Fibroblast of upper back skin (primary cell): ENCODE measurements at places on chromosomes 12 and 14.

DNA sequence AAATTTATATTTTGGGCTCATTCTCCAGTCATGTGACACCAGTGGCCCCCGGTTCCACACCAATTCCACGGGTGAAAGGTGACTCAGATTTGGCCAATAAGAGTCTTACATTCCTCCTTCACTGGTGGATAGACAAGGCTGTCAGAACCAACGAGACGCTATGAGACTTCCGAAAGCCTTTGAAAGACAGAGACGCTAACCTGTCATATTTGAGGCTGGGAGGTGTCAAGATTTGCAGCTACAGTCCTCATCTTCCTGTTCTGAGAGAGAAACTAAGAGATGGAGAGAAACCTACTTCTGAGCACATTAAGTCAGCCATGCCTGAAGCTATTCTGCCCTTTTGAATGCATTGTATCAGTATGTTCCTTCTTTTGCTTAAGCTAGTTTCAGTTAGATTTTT, 171.2 kb downstream of the FLRT2 start:
- no peak for DNase-seq

GRCh38 chr12:4145990-4146859, 127.3 kb upstream of the CCND2 start:
- no peak for DNase-seq

- no peak for DNase-seq
These were observed 892.9 kb upstream of the USP15 start for GRCh38 chr12:61367281-61367785.

DNA sequence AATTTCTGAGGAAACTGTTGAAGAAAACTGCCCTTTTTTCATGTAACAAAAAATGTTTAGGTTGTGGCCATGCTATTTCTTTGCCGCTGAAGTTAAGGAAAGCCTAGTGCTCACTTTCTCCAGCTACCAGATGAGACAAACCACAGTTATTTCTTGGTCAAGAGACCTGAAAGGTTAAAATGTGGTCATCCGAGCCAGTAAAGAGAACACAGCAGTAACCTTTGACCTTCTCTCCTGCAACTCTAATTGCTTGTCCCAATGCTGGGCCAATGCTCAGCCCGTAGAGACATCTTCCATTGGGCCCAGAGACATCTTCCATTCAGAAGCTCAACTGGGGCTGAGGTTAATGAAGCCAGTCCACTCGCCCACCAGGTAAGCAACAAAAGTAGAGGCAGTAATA, 109.8 kb upstream of the CPSF6 start:
- no peak for DNase-seq

DNA sequence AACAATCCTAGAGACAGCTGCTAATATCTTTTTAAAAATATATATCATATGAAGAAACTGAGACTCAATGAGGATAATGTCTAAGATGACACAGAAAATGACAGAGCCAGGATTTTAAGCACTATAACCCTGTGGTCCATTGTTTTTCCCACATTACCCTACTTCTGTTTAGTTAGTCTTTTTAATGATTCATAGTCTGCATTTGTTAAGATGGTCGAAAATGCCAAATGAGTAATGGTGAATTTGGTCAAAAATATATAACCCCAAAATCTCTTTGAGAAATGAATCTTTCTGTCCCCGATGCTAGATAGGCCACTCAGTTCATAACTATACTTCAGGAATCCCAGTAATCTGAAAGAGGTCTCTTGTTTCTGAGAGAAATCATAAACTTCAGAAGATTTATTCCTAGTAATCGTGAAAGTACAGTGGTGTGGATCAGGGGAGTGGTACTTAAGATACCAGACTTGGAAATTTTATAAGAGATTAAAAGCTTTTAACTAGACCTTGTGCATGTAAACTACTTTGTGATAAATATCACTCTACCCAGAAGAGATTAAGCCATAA, 10.8 kb downstream of the RTRAF start:
- DNase-seq, result peak; percentile 58

GRCh38 chr14:94924189-94924588, 154.3 kb upstream of the GSC start:
- DNase-seq, result no peak

DNA sequence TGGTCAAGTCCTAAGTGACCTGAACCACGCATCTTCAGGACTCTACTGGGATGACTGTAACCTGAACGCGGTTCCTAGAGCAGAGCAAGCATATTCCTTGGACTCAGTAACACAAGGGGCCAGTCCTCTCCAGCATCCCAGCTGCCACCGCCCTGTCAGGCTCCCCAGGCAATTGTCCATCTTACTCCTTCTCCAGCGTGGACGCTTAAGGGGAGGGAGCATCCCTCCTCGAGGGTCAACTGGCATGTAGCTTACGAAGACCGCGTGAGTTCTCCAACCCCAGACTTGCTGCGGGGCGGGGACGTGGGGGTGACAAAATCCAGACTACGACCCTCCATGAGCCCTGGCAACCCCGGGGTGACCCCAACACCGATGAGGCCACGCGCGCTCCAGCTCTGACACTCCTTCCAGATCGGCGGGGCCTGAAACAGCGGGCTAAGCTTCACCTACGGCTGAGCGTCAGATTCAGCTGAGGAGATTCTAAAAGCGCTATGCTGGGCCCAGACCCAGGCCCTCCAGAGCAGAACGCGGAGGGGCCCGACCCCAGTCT, 846 bp upstream of the MTHFD1 start:
- peak; percentile 9 for DNase-seq

DNA sequence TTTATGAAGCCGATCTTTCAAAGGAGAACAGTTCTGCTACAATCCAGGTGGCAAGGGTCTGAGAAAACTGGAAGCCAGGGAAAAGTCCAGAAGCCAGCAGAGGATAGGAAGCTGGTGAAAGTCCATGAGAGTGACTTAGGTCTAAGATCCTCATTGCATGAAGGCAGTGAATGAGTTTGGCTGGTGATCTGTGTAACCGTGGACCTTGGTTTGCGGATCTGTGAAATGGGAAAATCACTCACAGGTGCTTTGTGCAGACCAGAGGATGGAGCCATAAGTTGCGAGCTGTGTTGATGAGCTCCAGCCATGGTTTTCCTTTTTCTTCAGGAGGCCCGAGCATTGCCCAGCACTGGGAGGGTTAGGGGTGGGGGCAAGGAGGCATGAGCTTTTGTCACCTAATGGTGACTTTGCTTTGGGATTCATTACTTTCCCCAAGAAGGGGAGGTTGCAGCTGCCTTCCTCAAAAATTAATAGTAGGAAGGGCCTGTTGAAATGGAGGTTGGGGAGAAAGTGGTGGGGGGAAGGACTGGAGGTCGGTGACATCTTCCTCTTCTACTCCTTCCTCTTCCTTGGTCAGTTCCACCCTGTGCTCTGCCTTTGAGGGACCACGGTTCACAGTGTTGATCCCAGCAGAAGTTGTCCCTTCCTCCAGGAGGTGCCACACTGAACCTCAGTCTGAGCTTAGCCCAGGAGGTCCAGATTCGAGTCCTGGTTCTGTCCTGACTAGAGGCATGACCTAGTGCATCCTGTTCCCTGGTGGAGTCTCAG, 20.3 kb upstream of the SERPINA6 start:
- no peak for DNase-seq

GRCh38 chr12:88206601-88207000, 64.5 kb downstream of the TMTC3 start:
- peak; percentile 66 for DNase-seq

DNA sequence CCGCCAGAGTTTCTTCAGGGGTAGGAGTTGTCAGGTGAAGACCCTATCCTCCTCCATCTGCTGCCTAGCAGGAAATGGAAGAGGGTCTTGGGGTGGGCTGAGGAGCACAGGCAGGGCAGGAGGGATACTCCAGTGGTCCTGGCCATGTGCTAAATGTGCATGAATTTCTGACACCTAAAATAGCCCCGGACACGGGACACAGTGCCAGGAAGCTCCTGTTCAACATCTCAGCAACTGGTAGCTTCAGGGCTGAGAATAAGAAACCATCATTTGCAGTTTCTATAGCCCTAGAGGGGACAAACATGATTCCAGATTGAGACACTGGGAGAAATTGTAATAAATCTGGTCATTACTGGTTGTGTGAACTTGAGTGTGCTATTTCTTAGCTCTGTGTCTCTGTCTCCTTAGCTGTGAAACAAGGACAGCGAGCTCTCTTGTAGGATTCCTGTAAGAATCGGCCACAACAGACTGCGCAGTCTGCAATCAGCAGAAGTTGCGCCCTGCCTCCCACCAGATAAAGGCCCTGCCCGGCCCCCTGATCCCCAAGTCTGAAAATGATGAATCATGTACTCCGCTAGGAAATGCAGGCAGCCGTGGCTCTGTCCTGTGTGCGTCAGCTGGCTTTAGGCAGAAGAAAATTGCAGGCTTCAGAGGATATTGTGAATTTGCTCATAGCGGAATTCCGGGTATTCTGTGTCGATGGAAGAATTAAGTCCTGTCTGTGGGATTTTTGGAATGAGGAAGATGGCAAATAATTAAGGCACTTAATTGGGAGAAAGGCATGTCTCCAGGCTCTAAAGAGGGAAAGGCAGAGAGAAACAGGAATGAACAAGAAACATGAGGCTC, 35.2 kb upstream of the MEG3 start:
- peak; percentile 64 for DNase-seq

DNA sequence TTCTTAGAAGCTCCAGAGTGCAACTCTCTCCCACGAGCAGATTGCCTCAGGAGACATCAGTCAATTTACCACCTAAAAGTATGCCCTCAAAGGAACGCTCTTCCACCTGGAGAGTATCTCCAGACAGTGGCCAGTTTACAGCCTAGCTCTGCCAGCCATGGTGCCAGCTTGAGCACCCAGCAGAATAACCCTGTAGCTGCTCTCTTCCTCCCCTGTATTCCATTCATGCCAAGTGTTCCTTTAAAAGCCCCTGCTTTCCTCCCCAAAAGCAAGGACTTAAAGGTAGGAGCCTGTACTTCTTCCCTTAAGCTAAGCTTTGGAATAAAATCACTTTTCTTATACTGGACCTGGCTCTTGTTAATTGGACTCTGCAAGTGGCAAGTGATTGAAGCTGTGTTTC, 245.4 kb upstream of the TMEM132C start:
- DNase-seq, result no peak

DNA sequence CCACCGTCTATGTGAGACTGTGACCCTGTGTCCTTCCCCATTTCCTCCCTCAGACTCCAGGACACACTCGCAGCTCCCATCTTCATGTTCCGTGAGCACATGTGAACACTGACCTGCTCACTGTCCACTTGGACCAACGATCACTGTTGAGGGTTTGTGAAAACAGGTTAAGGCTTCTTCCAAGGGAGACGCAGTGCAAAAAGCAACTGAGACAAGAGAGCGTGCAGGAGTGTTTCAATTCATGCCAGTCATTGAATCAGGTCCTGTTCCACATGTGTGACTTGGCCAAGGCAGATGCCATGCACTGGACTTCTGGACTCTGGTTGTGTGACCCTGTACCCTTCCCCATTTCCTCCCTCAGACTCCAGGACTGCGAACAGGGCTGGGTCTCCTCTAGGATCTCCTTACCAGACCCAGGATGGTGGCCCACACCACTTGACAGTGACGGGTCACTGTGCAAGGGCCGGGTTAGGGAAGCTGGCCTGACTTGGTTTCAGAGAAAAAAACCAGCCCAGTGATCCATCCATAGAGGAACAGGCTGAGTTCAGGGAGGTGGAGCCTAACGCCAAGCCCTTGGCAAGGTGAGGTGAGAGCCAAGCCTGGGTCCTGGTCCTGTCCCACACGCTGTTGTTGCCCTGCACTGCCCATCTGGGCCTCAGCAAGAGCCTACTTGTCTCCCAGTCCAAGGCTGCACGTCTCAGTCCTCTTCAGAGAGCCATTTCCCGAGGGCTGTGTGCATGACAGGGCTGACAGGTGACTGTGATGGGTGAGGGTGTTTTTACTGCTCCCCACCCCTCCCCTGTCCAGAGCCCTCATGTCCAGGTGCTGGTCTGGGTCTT, 5.7 kb upstream of the KRT5 start:
- DNase-seq, result no peak

- DNase-seq, result no peak
These were observed 36.2 kb downstream of the CMAS start for GRCh38 chr12:22082190-22082701.

DNA sequence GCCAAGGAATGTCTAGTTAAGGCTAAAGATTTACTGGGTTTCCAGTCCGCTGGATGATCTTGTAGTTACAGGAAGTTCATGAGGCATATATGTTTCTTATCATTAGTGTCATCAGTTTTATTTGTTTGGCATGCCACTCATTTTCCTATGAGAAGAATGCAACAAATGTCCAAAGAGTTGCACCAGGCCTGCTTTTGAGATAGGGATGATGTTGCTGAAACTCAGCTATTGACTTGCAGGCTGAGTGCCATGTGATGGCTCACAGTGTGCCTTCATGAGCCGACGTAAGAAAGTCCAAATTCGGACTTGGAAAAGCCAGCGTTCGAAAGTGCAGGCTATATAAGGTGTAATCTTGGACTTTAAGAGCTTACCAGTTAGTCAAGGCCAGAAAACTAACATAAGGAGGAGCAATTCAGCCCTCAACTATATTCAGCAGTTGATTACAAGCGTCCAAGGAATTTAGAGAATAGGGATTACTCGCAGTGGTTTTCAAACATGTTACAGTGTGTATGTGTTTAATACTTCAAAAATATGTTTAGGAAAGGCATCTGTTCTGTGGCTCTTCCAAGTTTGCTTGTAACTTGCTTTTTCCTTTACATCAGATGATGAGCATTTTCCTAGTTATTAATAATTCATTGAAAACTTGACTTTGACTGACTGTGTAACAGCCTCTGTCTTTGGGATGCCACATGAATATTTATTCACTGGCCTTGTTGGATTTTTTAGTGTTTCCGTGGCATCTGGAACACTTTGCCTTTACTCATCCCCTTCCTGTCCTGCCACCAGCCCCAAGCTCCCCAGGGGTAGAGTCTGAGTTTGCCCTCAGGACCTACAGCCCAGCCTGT, 101.3 kb downstream of the LGMN start:
- peak; percentile 91 for DNase-seq

- DNase-seq, result peak; percentile 30
These were observed 252.2 kb upstream of the ATP2B1 start for GRCh38 chr12:89960607-89961394.

- DNase-seq, result no peak
These were observed 63.9 kb downstream of the ITPK1 start for GRCh38 chr14:93051600-93052546.

GRCh38 chr14:35425850-35426249, 21.3 kb upstream of the NFKBIA start:
- DNase-seq, result no peak

GRCh38 chr14:55711175-55711811, 131.3 kb downstream of the KTN1 start:
- peak; percentile 50 for DNase-seq

- DNase-seq, result no peak
These were observed 37.4 kb downstream of the RCOR1 start for GRCh38 chr14:102629808-102630350.

GRCh38 chr12:75905922-75906321, 125.7 kb downstream of the PHLDA1 start:
- DNase-seq, result peak; percentile 23

- DNase-seq, result no peak
These were observed 4.9 kb upstream of the ASIC1 start for GRCh38 chr12:50052544-50052943.

DNA sequence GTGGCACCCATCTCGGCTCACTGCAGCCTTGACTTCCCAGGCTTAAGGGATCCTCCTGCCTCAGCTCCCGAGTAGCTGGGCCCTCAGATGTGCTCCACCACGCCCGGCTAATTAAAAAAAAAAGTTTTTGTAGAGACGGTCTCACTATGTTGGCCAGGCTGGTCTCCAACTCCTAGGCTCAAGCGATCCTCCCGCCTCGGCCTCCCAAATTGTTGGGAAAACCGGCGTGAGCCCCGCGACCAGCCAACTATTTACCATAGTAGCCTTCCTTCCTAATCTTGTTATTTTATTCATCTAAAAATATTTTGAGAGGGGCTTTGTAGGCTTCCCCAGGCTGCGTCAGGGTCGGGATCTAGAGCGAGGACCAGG, 25.4 kb upstream of the YY1 start:
- DNase-seq, result no peak

GRCh38 chr12:46164186-46164761, 104.6 kb downstream of the SLC38A1 start:
- DNase-seq, result no peak

GRCh38 chr14:34650786-34651584, 21.0 kb upstream of the SNX6 start:
- DNase-seq, result peak; percentile 100
